ENCODE measurements at places on chromosomes 11 and 22.

GRCh38 chr22:44202261-44202789 is 21.6 kb downstream of the PARVG start:
- ATAC-seq = no peak

GRCh38 chr11:124174001-124174583 is 9.1 kb upstream of the OR10D3 start:
- ATAC-seq = no peak

DNA sequence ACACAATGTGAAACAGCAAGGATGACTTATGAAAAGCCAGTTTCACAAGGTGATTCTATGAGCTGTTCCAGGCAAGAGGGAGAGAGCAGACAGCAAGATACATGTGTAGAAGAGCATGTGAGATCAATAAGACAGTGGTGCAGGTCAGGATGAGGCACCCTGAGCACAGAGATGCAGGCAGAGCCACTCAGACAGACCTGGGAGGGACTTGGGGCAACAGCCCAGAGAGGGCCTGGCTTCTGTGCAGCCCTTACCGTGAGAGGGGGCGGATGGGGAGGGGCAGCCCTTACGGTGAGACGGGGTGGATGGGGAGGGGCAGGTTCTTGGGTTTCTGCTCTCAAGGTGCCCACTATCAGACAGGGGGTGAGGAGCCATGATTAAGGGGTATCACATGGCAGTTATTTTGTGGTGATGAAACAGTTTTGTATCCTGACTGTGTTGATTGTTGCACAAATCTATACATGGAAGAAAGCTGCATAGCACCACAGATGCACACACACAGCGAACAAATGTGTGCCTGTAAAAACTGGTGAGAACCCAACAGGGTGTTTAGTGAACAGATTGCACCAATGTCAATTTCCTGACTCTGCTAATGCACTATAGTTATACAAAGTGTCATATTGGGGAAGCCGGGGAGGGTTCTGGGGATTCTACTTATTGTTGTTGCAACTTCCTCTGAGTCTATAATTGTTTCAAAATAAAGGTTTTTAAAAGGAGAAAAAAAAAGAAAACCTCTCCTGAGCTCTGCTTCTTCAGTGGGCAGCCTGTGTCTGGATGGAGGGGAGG is 5.2 kb upstream of the C22orf42 start:
- no peak for ATAC-seq

GRCh38 chr22:29799217-29799680 is 32.1 kb downstream of the UQCR10 start:
- ATAC-seq = peak; percentile 92

GRCh38 chr22:23088199-23088604 is 17.9 kb downstream of the GNAZ start:
- peak; percentile 34 for ATAC-seq

DNA sequence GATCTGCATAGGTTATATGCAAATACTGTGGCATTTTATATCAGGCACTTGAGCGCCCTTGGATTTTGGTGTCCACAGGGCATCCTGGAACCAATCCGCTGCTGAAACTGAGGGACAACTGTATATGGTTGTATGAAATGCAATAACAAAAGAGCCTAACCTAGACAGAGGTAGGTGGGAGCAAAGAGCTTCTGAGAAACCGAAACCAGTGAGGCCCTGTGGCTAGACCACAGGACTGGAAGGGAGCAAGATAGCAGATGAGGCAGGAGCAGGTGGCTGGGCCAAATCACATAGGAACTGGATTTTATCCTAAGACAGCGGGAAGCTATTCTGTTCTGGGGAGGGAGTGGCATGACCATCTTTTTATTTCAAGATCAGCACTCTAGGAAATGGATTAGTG is 30.1 kb downstream of the RCN1 start:
- no peak for ATAC-seq

DNA sequence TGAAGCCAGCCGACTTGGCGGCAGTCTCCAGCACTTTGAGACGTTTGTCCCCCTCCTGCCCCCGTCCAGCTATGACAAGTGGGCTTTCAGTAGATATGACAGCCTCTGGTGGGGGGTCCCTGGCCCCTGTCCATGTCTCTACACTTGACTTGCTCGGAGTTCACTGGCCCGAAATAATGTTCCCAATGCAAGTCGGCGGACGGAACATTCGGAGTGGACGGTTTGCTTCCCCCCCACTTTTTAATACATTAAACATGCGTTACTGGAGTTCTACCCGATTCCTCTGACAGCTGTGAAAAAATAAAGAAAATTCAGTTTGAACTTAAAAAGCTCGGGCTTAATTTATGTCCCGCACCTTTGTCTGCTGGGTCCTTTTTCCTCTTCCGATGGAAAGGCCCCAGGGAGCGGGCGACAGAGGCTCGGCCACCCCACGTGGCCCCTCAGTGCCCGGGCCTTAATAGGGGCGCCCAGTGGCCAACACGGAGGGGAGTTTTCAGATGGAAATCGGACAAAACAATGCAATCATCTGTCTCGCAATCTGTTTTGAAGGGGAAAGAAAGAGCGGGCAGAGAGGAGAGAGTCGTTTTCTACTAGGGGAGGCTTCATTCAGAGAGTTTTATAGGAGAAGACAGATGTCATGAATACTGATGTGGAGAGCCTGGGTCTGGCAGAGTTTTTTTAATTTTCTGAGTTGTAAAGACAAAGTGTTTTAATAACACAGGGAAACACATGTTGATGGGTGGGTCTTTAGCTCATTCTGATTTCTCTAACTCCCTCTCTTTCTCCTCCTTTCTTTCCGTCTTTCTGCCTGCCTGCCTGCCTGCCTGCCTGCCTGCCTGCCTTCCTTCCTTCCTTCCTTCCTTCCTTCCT is 50.2 kb downstream of the SMIM38 start:
- ATAC-seq = no peak

GRCh38 chr11:62579252-62579651 is 5.6 kb upstream of the EEF1G start:
- no peak for ATAC-seq

DNA sequence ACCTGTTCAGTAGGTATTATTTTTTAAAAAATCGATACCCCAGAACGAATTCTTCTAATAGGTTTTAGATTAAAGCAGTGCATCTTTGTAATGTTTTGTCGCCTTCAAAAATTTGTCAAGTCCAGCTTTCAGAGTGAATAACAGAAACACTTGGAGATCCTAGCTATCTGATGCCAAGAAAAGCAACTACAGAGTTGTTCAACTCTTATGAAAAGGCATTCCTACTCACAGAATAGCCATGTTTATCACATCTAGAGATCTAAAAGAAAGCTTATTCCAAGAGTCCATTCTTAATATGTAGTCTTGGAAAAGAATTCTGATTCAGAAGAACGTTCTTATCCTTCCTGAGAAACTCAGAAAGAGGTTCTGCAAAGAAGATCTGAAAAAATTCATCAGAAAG is 268.5 kb downstream of the TTC28 start:
- no peak for ATAC-seq

DNA sequence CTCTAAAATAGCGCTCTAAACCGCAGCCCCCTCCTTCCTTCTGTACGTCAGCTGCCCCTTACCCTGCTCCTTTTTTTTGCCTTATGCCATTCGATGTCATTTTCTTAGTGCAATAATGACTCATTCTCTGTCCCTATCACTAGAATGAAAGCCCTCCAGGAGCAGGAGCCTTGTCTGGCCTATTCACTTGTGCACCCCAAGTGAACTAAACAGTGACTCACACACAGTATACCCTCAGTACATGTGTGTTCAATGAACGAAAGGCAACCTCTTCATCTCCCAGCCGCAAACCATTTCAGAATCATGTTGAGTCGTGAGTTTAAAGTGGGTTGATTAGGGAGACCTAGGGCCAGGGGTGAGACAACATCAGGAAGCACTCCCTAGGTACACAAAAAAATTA is 50.7 kb upstream of the SPATA19 start:
- ATAC-seq = no peak

- no peak for ATAC-seq
These were observed 71.6 kb upstream of the CSNK2A3 start for GRCh38 chr11:11424688-11425087.

DNA sequence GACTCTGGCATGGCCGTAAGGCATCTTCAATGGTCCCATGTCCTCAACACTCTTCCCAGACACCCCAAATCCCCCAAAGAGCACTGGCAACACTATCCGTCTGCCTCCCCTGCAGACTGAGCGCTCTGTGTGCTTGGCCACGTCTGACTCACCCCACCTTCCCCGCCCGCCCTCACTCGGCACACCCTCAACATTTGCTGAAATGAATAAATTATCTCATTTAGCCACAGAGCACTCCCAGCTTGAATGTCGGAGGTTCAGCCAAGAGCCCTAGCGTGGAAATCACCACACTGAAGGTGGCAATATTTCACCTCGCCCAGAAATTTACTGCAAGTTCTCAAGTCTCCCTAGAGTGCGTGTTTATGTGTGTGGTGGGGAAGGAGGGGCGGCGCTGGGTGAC is 46.6 kb upstream of the TCF20 start:
- ATAC-seq = peak; percentile 71

DNA sequence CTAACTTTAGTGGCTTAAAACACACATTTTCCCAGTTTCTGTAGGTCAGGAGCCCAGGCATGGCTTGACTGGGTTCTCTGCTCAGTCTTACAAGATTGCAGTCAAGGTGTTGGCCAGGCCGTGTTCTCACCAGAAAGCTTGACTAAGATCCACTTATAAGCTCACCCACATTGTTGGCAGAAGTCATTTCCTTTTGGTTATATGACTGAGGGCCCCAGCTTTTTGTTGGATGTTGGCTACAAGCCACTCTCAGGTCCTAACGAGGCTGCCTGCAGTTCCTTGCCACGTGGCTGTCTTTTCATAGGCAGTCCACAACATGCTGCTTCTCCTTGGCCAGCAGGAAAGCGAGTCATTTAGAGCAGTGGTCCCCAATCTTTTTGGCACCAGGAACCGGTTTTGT is 79.3 kb upstream of the CRTAM start:
- ATAC-seq = peak; percentile 77

GRCh38 chr22:45228401-45228754 is 12.3 kb downstream of the KIAA0930 start:
- ATAC-seq = no peak

GRCh38 chr11:8971924-8972316 is 7.7 kb upstream of the TMEM9B start:
- no peak for ATAC-seq

- no peak for ATAC-seq
These were observed 45.3 kb upstream of the RTL6 start for GRCh38 chr22:44543362-44543761.

DNA sequence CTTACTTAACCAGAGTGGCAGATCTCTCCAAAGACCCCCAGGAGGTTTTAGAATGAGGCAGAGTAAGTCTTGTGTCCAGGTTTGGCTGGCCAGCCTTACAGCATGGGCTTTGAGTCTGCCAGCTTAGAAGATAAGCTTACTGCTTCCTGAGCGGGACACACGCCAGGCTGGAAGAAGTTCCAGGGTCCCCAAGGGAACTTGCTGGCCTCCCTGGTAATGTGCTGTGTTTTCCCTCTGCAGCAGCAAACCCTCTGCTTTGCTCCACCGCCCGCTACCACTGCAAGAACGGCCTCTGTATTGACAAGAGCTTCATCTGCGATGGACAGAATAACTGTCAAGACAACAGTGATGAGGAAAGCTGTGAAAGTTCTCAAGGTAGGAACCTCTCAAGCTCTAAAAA is 154.2 kb downstream of the LDLRAD3 start:
- no peak for ATAC-seq

DNA sequence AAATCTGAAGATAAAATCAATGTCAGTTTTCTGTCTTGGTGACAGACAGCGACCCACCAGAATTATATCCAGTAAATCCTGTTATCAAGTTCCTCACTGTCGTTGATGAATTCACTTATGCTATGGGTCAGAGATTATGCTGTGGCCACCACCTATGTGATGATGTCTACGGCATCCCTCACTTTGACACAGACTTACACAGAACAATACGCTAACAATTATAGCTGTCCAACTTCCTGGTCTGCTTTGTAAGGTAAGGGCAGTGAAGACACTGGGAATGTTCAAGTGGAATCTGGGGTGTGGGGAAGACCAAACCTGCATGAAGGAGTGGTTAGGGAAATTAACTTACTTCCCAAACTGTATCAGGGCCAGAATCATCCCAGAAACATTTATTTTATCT is 19.3 kb upstream of the PAX6 start:
- no peak for ATAC-seq

DNA sequence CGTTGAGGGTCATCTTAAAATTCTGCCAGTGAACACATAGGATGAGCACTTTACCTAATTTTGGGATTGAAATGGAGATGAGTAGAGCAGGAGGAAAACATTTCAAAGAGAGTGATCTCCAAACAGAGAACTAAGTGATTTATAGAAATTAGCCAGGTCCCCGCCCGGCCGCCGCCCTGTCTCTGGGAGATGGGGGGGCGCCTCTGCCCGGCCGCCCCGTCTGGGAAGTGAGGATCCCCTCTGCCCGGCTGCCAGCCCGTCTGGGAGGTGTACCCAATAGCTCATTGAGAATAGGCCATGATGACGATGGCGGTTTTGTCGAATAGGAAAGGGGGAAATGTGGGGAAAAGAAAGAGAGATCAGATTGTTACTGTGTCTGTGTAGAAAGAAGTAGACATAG is 276.7 kb upstream of the C11orf87 start:
- no peak for ATAC-seq

- ATAC-seq = no peak
These were observed 1.2 kb downstream of the PRG3 start for GRCh38 chr11:57379732-57380131.

DNA sequence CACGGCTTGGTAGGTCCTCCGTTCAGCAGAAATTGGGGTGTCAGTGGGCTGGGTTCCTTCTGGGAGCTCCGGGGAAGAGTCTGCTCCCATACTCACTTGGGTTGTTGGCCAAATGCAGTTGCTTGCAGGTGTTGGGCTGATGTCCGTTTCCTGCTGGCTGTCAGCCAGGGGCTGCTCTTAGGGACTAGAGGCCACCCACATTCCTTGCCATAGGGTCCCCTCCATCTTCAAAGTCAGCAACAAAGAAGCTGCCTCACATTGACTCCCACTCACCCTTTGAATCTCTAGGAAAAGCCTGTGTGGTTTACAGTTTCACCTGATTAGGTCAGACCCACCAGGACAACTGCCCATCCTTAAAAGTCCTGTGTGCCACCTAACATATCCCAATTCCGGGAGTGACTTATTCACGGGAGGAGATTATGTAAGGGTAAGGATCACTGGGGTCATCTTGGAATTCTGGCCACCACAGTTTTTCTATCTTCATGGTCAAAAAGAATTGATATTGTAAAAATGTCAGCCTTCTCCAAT is 43.0 kb downstream of the TPCN2 start:
- no peak for ATAC-seq

- no peak for ATAC-seq
These were observed 20.2 kb upstream of the C11orf96 start for GRCh38 chr11:43922295-43922648.

GRCh38 chr22:46070215-46070802 is 80.0 kb upstream of the PPARA start:
- peak; percentile 54 for ATAC-seq

- peak; percentile 22 for ATAC-seq
These were observed 452 bp upstream of the ATXN10 start for GRCh38 chr22:45670981-45671782.

- peak; percentile 66 for ATAC-seq
These were observed 1.0 kb upstream of the EPS8L2 start for GRCh38 chr11:704781-705645.

GRCh38 chr11:43942662-43943371 is 380 bp downstream of the C11orf96 start:
- ATAC-seq = peak; percentile 32

GRCh38 chr11:26353010-26353409 is 21.1 kb downstream of the ANO3 start:
- ATAC-seq = no peak

GRCh38 chr11:121964591-121964990 is 151.4 kb downstream of the BLID start:
- no peak for ATAC-seq
